ENCODE measurements at places on chromosomes 12 and 14. TPM values are rescaled to one million over a fixed set of nuclear protein-coding genes. Genes with fewer than 3 reads are reported as not detected.

Gene LRTM2
- total RNA-seq, result not detected

Gene FOXN4
- total RNA-seq, result not detected

Gene PLEKHG7
- total RNA-seq, result not detected

Gene DACT1
- total RNA-seq, result 1.5 TPM

Gene FIGNL2
- total RNA-seq, result 2.7 TPM

Gene A2M
- 309 TPM for total RNA-seq
